ENCODE measurements at places on chromosomes 4 and X.

DNA sequence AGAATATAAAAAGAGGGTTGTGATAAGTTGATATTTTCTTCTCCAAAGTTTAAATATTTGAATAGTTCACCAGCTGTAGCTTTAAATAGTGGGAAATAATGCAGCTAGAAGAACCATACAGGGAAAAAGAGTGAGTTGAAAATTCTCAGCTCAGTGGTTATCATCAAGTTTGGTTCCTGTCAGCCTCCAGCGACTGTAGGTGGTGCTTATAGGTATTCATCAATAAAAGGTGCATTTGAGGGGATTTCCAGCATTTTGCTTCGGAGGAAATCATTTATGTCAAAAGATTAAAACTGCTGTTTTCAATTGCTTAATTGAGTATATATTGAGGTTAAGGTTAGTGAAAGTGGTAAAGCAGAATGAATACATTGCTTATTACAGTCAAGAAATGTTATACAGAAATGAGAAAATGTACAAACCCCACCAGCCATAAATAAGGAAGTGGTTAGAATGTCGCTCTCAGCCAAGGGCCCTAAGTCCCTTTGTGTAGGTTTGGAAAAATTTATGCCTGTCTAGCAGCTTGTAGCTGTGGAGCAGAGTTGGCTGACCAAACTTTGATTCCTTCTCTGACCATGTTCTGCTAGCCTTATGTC is 532.9 kb upstream of the FTHL17 start:
- no peak for DNase-seq

DNA sequence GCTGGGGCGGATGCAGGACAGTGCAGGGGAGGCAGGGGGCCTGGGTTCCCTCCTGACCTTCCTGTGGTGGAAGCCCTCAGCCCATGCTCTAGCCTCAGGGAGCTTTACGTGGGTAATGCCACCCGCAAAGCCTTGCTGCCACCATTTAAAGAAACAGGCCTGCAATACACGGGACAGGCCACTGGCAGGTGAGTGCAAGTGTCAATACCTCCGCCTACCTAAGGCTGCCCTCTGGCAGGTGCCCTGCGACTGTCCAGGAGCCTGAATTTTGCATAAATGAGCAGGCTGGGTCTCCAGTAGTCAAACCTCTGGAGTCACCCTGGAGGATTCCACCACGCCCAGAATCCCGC is 5.9 kb downstream of the CRMP1 start:
- DNase-seq: no peak

GRCh38 chr4:112145790-112146501 is 692 bp downstream of the FAM241A start:
- peak; percentile 68 for DNase-seq

DNA sequence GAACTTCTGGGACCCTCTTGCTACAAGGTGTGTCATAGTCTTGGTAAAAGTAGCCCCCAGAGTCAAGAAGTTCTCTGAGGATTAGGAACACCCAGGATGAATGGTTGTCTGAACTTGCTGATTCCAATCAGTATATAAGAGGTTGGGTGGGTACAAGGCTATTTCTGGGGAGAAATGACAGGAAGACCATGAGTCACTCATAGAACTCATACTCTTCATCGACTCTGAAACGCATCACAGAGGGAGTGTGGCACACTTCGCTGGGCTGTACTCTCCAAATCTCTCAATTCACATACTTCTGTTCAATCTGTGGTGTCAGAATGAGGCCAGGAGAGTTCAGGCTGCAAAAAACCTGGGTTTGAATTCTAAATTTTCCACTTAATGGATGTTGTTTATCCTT is 193.2 kb upstream of the LEF1 start:
- DNase-seq: no peak

DNA sequence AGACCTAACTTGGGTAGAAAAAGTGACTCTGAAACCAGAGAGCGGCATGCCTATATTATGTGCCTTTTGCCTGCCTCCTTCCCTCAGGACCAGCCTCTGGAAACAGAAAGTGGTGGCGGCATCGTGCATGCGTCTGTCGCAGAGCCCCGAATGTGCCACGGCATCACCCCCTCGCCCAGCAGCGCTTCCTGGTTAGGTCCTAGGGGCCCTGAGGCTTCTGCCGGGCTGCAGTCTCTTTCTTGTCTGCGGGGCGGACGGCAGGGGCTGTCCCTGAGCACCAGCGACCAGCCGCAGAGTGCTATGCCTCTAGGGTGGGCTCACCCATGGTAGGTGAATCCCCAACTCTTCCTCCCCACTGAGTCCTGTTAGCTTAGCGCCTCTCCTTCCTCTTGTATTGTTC is 68.7 kb downstream of the VSIG4 start:
- no peak for DNase-seq

GRCh38 chr4:98653890-98654867 is 4.2 kb downstream of the TSPAN5 start:
- DNase-seq: no peak

DNA sequence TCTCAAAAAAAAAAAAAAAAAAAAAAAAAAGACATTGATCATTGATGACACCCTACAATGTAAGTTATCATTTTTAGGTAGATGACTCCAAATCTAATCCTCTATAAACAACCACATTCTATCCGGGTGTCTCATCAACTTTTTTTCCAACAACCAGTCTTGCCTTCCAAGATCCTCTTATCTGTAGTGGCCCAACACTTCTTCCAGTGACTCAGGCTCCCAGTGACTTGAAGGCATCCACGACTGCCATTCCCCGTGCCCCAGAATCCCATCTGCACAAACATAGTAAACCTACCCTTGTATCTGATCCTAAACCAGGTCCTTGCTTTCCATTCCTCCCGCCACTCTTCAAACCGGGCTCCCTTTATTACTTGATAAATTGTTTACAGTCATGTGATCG is 15.6 kb upstream of the TSPAN5 start:
- DNase-seq: no peak

- no peak for DNase-seq
Measured at GRCh38 chr4:11618666-11619282, 190.1 kb upstream of the HS3ST1 start.

DNA sequence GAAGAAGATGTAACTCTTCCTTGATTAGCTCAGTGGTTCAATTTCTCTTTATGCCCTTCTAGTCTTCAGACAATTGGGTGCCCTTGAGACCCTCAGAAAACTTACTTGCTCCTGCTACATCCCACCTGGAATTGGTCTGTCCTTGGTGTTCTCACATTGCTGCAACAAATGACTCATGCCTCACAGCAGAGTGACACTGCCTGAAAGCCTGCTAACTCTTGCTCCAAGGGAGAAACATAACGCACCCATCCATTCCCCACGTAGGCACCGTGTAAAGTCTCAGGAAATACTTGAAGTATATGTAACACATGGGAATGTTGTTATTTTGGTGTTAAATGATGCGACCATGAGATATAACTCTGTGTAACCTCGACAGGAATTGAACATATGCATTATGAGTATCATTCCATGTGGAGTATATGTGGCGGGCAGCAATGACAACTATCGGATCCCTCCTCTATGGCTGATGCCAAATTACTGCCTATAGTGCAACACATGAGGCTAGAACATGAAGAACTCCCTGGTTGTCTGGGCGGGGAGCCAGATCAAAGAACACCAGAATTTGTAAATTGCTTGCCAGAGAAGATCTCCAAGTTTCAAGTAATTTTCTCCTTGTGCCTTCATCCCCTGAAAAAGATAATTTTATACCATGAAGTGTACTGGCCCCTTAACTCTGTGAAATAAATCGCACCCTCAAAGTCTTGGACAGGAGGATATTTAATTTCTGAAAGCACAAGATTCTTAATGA is 231.3 kb upstream of the STK26 start:
- no peak for DNase-seq

DNA sequence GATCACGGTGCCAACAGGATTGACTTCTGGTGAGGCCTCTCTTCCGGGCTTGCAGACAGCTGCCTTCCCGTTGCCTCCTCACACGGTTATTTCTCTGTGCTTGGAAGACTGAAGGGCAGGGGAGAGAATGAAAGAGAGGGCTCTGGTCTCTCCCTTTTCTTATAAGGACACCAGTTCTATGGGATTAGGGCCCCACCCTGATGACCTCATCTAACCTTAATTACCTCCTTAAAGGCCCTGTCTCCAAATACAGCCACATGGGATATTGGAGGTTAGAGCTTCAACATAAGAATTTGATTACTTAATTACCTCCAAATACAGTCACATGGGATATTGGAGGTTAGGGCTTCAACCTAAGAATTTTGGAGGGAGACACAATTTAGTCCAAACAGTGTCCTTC is 46.5 kb downstream of the EVC start:
- DNase-seq: no peak

- DNase-seq: no peak
Measured at GRCh38 chr4:40980318-40980883, 230.6 kb downstream of the NSUN7 start.

GRCh38 chr4:77349364-77349763 is 192.4 kb downstream of the CCNG2 start:
- DNase-seq: no peak

DNA sequence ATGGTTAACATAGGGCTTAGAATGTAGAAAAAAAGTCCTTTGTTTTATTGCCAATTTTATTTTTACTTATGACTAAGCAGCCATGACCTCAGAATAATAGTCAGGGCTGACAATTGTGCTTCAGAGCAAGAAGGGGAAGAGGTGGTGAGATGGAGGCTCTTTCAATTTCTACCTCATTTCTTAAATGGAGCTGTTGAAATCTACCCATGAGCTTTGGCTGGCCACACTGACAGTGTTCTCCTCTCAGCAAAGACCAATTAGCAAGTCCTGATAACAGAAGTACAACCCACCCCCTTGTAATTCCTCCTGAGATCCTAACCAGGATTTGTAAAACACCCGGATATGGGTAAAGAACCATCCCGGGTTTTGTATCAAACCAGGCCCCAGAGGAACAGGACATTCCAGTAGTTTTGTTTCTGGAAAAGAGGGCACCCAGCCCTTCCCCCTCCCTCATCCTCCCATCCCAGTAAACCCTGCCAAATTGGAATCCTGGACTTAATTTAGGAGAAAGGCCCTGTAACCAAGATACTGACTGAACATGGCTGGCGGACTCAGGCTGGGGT is at the start of gene HEPH:
TSS of gene HEPH (plus strand) at position 399 of the 563 bp plus-strand sequence. CDS start 6,324 bp downstream, outside the sequence.
- DNase-seq: no peak

DNA sequence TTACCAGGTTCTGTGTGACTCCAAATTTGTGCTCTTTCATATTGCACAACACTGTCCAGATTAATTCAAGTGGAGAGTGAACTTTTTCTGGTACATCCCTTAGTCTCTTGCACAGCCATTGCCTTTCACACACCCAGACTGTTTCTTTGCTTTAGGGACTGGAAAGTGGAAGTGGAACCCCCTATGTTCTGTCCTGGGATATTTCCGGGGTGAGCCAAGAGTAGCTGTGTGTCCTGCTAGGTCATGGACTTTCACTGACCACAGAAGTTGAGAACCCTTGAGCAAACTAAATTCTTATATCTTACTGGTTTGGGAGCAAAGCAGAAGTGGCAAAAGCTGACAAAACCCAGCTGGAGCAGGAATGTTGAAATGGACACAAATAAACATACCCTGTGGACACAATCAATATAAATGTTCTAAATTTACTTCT is 10.3 kb upstream of the VSIG4 start:
- DNase-seq: peak; percentile 6

DNA sequence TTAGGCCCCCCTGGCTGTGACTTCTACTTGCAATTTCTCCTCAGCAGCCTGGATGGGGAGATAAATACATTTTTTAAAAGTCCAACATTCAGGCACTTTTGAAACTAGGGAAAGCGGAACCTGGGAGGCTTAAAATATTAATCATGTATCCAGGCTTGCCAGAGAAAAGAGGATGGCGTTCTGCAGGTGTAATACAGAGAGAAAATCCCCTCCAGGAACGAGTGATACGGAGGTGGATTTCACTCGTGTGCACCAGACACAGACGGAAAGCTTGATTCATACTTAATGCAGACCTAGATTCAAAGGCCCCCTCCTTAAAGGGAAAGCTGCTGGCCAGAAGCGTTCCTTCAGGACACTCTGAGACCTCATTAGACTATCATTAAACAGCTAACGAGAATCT is 354.0 kb upstream of the BOD1L1 start:
- DNase-seq: no peak

DNA sequence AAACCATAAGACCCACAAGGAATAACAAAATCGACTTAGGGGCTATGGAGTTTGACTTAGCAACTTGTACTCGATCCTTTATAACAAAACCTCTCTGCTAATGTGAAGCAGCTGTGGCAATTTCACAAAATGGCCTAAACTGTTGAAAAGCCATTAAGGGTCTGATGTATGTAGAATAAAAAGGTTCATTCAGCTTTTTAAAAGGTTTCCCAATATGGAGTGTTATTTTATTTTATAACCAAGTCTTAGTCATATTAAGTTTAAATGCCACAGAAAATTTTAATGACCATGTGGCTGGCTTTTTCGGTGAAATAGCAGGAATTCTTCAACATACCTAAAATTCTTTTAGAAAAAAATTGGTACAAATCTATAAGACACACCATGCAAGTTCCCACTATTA is 291.8 kb upstream of the HAND2 start:
- no peak for DNase-seq

Data from CD4-positive, alpha-beta T cell treated with Interferon gamma for 1 hour (primary cell).